ENCODE measurements at places on chromosomes 1 and 21.

- DNase-seq = no peak
Observed at GRCh38 chr1:99439433-99440075, 175.3 kb downstream of the PLPPR4 start.

DNA sequence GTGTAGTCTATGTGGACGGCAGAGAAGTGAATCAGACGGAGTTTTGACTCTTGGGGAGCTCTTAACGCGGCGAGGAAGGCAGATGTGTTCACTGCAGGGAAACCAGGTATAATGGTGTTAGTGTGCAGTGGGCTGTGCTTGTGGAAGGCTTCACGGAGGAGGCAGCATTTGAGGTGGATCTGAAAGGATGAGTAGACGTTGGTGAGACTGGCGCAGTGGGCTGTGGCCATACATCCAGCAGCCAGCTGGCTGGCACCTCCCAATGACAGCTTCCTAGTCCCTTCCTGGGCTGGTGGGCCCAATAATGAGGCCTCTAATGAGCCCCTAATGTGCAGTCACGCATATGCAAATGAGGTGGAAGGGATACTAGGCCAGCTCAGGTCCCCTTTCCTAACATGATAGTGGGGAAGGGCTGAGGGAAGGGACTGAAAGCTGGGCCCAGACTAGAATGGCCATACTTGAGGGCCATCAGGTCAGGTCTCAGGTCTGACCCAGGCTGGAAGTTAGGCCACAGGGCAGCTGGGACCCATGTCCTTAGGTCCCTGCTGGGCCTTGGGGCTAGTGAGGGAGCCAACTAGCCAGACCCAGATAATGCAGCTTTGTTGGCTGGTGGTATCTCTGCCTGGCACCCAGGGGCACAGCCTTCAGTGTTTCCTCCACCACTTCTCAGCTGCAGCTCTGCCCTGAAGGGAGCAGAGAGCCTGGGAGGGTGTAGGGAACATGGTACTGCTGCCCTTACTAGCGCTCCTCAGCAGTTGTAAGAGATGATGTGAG is 3.8 kb downstream of the MAP7D1 start:
- no peak for DNase-seq

- no peak for DNase-seq
Observed at GRCh38 chr21:34205811-34206571, 132.6 kb downstream of the MRPS6 start.

DNA sequence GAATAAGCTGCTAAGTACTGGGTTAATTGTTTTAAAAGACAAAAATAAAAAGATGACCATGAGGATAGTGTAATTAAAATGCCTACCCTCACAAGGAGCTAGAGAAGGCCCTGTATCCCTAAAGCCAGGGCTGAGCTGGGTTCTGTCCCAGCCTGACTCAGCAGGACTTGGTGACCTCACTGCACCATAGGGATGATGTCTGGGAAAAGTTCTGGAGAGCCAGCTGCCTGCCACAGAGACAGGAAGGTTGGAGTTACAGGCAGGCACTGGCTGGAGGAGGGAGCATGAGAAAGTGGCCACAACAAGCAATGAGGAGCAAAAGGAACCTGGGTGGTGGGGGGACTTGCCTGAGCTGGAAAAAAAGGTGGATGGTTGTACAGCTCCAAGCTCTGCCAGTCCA is 5.7 kb upstream of the TNR start:
- DNase-seq = peak; percentile 87

DNA sequence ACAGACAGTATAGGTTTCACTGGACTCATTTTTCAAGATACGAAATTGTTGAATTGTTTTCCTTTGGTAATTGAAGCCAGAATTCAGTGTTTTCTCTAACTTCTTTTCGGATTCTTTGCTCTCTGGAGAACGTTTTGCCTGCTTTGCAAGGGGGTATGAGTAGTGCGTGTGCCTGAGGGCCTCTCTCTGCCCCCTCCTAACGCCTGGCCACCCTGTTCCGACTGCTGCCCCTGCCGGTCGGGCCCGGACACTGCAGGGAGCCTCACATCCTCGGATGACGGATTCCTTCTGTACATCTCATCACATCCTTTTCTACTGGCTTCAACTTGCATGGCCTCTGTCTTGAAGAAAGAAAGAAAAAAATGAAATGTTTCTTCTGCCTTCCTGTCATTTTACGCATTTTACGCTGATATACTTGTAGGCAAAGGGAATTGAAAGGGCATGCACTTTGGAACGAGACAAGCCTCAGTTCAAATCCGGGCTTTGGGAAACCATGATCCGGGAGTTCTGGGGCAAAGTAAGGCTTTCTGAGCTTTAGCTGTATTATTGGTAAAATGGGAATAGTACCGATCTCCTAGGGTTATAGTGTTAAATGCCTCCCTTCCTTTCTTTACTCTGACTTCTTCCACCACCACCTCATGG is 65.1 kb downstream of the DISC1 start:
- DNase-seq = peak; percentile 27

GRCh38 chr1:8604041-8604945 is 213.1 kb downstream of the RERE start:
- no peak for DNase-seq
